ENCODE measurements at places on chromosomes 1 and 21. TPM values are rescaled to one million over a fixed set of nuclear protein-coding genes. Genes with fewer than 3 reads are reported as not detected.

The MTARC1 gene
- 11.3 TPM for total RNA-seq

The MRPL24 gene
- total RNA-seq: 189 TPM

The SPAG17 gene
- total RNA-seq: not detected

The FAM167B gene
- 0.45 TPM for total RNA-seq

The TNFSF18 gene
- total RNA-seq: not detected

The FMO1 gene
- not detected for total RNA-seq

The PIK3CD gene
- total RNA-seq: 6.6 TPM

The RNU1-4 gene
- total RNA-seq: not detected

The DCST1 gene
- total RNA-seq: not detected

The GJC2 gene
- 0.48 TPM for total RNA-seq

The LEFTY1 gene
- 0.48 TPM for total RNA-seq

The VWA5B1 gene
- not detected for total RNA-seq

The CELA3B gene
- not detected for total RNA-seq

The WDR77 gene
- 49.8 TPM for total RNA-seq

The OR2M3 gene
- not detected for total RNA-seq

The OR2T33 gene
- total RNA-seq: not detected

The SNRPE gene
- total RNA-seq: 256 TPM

The PLPP3 gene
- 30.0 TPM for total RNA-seq

The HCN3 gene
- total RNA-seq: 4.8 TPM

The CHODL gene
- total RNA-seq: not detected

The AMPD1 gene
- not detected for total RNA-seq

The OR10J1 gene
- total RNA-seq: not detected

The GUCA2A gene
- total RNA-seq: not detected

The IGSF9 gene
- total RNA-seq: 0.22 TPM

The IFI44 gene
- total RNA-seq: 0.25 TPM

The FCRL6 gene
- total RNA-seq: not detected

The CAP1 gene
- total RNA-seq: 217 TPM

The HENMT1 gene
- total RNA-seq: 5.0 TPM

The C1orf141 gene
- not detected for total RNA-seq

The PLXNA2 gene
- 1.1 TPM for total RNA-seq

The ACTL8 gene
- 1.6 TPM for total RNA-seq

The SH3BGR gene
- total RNA-seq: 0.65 TPM

The FAM72D gene
- 6.3 TPM for total RNA-seq

The ANGPTL1 gene
- total RNA-seq: not detected

The LGR6 gene
- total RNA-seq: 0.74 TPM

The CA6 gene
- not detected for total RNA-seq

The TIE1 gene
- not detected for total RNA-seq

The IVL gene
- not detected for total RNA-seq

The MPZ gene
- 0.35 TPM for total RNA-seq

The S100A14 gene
- 0.45 TPM for total RNA-seq

The FCRL1 gene
- not detected for total RNA-seq

The FCRLB gene
- total RNA-seq: 2.2 TPM

The HTR1D gene
- total RNA-seq: 11.6 TPM

The DLGAP3 gene
- total RNA-seq: 0.18 TPM

The TLCD4 gene
- total RNA-seq: 3.6 TPM

The CRABP2 gene
- total RNA-seq: 11.6 TPM

The PYHIN1 gene
- not detected for total RNA-seq

The GBP5 gene
- total RNA-seq: not detected

The TSPEAR gene
- total RNA-seq: not detected

The KLHDC8A gene
- 0.62 TPM for total RNA-seq

The UHMK1 gene
- total RNA-seq: 20.9 TPM

The CHTOP gene
- total RNA-seq: 76.1 TPM

The HSPB7 gene
- total RNA-seq: not detected

The PRR9 gene
- total RNA-seq: not detected
